Naive thymus-derived CD4-positive, alpha-beta T cell (primary cell): ENCODE measurements at places on chromosomes 1 and 21.

DNA sequence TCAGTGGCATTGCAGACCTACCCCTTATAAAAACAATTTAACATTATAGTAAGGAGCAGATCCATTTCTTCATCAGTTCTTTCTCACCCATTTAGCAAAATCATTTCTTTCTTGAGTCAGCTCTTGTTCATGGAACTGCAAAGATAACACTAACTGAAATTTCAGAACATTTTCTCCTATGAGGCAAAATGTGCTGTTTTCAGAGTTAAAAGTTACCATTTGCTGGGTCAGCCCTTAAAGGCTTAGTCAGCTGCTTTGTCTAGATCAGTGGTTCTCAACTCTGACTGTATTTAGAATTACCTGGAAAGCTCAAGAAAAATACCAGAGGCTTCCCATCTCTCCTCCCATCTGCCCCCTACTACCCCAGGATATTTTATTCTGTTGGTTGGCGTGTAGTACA, 12.2 kb downstream of the METTL13 start:
- no peak for DNase-seq

- DNase-seq = no peak
These were observed 64.1 kb upstream of the GNG12 start for GRCh38 chr1:67897270-67897949.

- DNase-seq = no peak
These were observed 13.9 kb upstream of the EDN2 start for GRCh38 chr1:41498391-41498790.

- DNase-seq = no peak
These were observed 17.2 kb downstream of the TIE1 start for GRCh38 chr1:43317817-43318471.

DNA sequence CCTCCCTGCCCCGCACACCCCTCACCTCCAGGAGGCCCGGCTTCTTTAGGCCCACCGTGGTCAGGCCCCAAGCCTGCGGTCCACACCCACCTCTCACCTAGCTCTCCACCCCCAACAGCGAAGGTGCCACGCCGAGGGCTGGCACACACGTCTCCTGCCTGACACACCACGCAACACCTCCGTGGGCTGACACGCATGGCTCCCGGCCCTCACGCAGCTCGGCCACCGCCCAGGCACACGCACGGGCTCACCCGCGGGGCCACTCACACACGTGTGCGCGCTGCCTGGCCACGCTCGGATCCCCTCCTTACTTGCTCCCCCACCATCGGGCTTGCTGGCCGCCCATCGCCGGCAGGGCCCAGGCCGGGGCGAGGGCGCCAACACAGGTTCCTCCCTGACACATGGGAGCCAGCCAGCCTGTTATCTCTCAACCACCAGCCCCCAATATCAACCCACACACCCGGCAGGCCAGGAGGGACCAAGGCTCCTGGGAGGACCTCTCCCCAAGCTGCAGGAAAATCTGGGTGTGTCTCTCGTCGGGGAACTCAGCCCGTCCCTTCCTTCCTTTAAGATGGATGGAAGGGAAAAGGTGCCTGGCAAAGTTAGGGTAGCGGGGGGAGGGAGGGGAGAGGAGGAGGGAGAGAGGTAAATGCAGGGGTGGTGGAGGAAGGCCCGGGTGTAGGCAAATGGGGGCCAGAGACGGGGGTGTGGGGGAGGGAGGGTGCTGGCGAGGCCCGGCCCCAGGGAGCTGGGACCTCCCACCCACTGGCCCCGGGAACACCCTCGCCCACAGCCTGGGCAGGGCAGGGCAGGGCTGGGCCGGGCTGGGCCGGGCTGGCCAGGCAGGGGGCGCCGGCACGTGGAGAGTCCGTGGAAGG, 546 bp downstream of the ELOVL1 start:
- peak; percentile 48 for DNase-seq
